HepG2 (cell line): ENCODE measurements at places on chromosomes 7 and 10.

DNA sequence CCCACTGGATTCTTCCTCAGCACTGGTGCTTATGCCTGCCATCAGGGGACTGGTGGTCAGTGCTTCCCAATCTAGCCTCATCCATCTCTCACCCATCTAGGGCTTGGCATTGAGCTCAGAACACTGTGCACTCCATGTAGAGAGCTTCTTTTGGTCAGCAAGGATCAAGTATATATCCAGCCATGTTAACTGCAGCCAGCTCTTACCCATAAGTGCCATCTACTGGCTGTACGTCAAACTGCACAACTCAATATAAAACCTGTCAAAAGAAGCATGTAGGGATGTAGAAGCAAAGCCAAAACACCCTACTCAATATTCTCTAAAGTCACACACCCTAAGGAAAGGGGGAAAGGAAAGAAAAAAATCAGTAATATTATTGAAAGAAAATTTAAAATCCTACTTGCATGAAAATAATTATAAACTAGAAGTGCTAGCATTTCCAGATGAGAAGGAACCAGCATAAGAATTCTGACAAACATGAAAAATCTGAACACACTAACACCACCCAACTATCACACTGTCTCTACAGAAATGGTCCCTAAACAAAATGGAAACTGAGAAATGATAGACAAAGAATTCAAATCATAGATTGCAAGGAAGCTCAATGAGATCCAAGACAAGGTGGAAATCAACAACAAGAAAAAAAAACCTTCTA, 531.1 kb upstream of the STEAP1 start:
- peak; percentile 41 for DNase-seq

DNA sequence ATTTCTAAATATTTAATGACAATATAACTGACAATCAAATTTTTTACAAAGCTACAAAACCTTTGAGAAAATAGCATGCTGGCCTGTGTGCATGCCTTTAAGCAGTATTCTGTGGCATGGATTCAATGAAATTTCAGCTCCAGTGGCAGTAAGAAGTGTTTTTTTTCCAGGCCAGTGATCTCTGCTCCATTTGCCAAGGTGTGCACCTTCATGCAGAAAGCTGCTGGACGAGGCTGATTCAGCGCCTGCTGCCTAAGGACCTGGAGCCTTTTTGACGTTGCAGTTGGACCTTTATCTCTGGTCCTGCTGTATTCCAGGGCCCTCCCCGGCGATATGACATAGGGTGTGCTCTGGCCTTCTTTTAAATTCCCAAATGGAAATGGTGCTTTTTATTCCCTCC, 26.6 kb downstream of the VWC2 start:
- DNase-seq = no peak

DNA sequence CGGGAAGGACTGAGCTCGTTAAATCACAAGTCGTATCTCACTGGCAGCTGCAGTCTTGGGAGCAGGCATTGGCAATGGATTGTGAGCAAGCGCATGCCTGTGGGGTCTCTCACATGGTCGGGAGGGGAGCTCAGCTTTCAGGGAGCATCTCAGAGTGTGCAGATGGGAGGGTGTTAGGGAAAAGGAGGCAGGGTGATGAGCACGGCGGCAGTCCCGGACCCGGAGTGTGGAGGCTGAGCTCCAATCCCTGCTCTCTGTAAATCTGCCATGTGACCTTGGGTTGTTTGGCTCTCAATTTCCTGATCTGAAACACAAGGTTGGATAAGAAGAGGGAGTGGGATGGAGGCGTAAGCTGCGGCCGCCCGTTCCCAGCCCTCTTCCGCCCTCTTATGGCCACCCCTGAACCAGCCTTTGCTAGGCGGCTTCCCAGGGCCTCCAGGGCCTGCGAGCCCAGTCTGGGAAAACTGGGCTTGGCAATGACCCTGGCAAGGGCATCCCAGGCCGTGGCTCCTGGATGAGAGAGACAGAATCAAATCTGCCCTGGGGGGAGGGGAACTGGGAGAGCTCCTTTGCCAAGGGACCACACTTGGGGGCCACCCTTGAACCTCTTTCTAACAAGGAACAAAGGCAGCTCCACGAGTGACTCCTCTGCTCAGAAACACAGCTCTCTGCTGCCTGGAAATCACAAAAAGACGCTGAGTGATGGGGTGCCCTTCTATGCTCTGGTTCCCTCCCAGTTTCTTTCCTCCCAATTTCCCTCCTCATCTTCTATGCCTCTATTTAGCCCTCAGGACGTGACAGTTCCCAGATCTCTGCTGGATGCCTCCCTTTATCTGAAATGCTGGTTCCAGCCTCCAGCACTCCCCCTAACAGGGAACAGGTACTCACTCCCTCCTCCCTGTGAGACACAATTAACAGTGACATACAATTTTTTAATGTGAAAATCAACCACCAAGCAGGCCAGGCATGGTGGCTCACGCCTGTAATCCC, 41.7 kb upstream of the LOXL4 start:
- peak; percentile 46 for DNase-seq

DNA sequence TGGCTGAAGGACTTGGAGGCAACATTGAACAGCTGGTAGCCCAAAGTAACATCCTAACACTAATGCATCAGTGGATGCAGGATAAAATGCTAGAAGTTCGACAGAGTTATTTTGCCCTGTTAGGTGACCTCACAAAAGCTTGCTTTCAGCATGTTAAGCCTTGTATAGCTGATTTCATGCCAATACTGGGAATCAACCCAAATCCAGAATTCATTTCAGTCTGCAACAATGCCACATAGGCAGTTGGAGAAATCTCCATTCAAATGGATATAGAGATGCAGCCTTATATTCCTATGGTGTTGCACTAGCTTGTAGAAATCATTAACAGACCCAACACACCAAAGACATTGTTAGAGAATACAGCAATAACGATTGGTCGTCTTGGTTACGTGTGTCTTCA, 62.9 kb downstream of the CCSER2 start:
- DNase-seq = no peak

GRCh38 chr10:90885176-90885575, 13.4 kb downstream of the RPP30 start:
- DNase-seq = no peak

DNA sequence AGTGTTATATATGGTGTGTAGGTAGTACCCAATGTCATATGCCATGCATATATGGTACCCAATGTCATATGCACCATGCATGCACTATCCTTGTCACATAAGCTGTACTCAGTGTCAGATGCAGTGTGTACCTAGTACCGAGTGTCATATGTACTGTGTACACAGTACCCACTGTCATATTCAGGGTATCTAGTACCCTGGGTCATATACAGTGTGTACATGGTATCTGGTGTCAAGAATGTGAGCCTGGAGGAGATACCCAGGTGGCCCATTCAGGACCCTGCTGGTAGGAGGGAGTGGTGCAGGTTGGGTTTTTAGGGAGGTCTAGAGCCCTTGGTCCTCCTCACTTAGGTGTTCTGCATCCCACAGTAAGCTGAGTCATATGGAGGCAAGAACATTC, 1.8 kb downstream of the ZMYND11 start:
- DNase-seq = peak; percentile 67

DNA sequence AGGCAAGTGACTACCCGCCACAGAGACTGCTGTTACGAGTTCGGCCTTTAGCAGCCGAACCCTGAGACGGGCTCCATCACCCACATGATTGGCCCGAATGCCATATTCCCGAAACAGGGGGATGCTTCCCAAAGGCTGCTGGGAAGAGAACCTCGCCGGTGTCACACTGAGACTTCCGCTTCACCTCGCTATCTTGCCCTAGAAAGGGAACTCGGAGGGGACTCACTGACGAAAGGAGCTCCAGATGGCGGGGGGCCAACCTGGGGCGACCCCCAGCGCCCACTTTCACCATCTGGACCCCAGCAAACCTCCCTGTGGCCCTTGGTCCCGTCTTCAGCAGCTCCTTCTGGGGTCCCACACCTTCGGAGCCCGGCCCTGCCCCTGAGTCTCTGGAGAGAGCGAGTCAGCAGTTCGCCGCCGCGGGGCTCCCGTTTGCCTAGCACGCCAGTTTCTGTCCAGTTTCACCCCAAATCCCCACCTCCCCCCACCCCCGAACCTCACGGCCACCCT, 529 bp downstream of the HPS1 start:
- no peak for DNase-seq
